ENCODE measurements at places on chromosomes 5 and 9.

GRCh38 chr5:118529361-118530144 lies 458.8 kb downstream of the DTWD2 start:
- no peak for DNase-seq

- DNase-seq: no peak
Observed at GRCh38 chr5:127254729-127255284, 35.8 kb upstream of the MEGF10 start.

DNA sequence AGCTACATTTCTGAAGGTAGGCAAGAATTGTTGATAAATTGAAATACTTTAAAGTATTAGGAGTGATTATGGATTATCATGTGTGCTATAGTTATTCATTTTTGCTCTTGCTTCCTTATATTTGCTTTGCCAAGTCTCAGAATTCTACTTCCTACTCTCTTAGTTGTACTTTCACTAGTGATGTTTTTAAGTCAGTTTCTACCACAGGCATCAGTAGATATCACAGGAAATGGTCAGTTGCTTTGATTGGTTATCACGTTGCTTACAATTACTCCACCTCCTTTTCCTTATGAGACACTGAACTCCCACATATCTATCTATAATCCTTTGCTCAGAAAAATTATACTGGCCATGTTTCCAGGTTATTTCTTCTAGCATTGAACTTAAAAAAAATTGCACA lies 472.8 kb downstream of the DMRTA1 start:
- no peak for DNase-seq

DNA sequence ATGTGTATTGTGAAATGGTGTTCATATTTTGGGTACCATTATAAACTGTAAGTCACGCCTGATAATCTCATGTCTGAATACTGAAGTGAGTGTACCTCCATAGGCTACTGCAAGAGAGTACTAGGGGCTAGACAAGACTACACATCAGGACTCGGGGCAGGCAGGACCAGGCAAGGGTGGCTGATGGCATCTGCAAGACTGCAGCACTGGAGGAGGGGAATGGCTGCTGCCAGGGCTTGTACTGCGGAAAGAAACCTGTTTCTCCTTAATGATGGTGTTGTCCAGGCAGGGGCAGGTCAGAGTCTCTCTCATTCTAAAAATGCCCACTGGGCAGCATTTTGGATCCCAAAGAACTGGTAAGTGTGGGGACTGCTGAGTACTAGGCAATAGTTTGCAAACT lies 172.5 kb downstream of the RAB3C start:
- no peak for DNase-seq

- no peak for DNase-seq
Observed at GRCh38 chr5:110916381-110917049, 155.0 kb upstream of the TSLP start.

DNA sequence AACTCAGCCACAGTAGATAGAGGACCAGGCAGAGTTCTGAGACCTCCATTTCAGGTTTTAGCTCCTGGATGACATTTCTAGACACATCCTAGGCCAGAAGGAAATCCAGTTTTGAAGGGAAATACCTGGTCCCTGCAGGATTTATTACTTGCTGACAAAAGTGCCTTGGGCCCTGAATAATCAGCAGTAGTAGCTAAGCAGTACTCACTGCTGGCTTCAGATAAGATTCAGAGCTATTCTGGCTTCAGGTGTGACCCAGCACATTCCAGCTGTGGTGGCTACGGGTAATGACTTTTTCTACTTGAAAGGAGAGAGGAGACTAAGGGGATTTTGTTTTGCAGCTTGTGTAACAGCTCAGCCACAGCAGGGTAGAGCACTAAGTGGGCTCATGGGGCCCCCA lies 34.0 kb downstream of the NDUFAF2 start:
- no peak for DNase-seq

GRCh38 chr5:72144762-72145161 lies 37.5 kb downstream of the MAP1B start:
- DNase-seq: no peak

GRCh38 chr9:33256236-33256635 lies 8.3 kb downstream of the BAG1 start:
- DNase-seq: no peak

DNA sequence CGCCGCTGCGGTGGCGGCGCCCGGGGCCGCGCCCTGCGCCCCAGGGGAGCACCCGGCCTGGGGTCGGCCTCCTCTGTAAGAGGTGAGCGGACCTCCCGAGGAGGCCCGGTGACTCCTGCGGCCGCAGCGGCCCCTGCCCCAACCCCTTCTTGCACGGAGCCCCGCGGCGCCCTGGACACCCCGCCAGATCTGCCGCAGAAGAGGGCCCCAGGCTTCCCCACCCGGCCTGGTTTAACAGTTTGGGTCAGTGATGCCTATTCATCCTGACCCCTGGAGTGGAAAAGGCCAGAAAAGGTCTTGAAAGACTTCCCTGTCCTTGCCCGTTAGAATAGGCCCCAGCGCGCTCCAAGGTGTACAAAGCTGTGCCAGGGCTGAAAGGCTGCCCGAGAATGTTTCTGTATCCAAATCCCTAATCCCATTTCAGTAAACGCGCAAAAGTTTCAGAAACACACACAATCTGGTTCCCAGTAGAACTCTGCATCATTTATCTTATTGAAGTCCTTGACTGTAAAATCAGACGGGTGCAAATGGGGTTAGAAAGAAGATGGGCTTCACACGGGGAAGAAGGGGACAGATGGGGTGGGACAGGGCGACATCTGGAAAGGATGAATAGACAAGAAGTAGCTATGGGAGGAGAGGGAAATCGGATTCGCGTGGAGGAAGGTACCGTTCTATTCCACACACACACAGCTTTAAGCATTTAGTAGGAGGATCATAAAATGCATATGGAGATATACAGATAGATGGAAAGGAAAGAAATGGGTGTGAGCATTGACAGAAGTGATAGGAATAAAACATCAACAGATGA lies 1.1 kb upstream of the SSBP2 start:
- DNase-seq: no peak

DNA sequence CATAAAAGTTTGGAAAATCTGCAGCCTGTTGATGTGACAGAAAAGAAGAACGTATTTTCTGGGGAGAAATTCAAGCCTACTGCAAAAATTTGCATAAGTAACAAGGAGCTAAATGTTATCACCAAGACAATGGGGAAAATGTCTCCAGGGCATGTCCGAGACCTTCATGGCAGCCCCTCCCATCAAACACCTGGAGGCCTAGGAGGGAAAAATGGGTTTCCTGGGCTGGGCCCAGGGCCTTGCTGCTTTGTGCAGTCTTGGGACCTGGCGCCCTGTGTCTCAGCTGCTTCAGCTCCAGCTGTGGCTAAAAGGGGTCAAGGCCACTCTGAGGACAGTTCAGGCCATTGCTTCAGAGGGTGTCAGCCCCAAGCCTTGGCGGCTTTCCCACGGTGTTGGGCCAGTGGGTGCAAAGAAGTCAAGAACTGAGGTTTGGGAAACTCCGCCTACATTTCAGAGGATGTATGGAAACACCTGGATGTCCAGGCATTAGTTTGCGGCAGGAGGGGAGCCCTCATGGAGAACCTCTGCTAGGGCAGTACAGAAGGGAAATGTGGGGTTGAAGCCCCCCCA lies 13.1 kb downstream of the CERT1 start:
- no peak for DNase-seq

- no peak for DNase-seq
Observed at GRCh38 chr5:144538845-144539244, 368.2 kb downstream of the KCTD16 start.

DNA sequence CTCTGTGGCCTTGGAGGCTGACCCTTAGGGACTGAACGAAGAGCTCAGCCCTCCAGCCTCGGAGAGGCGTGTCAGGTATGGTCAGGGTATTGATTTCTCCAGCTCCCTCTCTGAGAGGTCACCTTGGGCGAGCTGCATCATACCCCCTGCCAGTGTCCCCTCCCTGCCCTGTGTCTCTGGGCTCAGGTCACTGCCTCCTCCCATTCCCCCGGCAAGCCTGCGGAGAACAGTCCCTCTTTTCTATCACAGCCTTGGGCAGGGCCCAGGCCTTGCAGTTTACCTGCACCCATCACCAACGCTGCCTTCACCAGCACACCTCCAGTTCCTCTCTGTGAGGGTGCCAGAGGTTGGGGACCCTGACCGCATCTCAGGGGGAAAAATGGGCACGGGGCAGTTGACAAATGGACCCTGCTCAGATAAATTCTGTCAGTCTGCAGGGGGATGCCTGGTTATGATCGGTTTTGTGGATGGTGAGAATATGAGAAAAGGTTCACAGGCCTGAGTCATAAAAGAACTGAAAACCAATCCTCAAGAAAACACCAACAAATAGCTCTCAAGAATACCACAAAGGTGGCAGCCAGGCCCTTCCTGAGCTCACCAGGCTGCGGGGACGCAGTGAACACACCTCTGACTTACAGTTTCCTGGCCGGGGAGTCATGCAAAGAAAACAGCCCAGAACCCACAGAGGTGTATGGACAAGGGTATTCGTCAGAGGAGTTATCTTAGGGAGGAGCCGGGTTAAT lies 24.7 kb upstream of the RXRA start:
- DNase-seq: no peak

- DNase-seq: no peak
Observed at GRCh38 chr5:120843390-120843980, 379.4 kb downstream of the PRR16 start.

DNA sequence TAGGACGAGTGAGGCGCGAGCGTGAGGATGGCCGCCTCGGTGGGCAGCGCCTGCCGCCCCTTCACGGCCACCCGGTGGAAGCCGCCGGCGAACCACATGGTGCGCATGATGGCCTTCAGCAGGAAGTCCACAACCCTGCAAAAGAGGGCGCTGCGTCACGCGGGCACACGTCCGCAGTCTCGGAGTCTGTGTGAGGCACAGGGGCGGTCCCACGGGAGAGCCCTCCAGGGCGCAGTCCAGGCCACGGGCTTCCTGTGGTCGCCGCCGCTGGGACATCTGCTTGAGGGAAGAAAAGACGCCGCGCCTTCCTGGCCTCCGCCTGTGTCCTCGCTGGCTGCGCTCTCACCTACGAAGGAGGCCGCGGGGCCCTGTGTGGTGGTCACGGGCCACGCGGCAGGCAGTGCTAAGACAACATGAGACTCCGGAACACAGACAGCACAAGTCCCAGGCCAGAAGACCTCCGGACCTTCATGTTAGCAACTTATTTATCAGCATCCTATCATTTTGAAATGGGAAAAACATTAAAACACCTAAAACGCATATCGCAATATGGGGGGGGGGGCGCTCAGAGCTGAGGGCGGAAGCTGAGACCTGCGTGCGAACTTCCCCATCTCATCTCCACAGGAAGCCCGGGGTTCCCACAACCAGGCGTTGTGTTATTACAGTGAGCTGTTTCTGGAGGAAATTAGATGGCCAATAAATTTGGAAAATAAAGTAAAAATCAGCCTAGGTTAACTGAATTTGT lies 28.8 kb downstream of the LPCAT1 start:
- no peak for DNase-seq

DNA sequence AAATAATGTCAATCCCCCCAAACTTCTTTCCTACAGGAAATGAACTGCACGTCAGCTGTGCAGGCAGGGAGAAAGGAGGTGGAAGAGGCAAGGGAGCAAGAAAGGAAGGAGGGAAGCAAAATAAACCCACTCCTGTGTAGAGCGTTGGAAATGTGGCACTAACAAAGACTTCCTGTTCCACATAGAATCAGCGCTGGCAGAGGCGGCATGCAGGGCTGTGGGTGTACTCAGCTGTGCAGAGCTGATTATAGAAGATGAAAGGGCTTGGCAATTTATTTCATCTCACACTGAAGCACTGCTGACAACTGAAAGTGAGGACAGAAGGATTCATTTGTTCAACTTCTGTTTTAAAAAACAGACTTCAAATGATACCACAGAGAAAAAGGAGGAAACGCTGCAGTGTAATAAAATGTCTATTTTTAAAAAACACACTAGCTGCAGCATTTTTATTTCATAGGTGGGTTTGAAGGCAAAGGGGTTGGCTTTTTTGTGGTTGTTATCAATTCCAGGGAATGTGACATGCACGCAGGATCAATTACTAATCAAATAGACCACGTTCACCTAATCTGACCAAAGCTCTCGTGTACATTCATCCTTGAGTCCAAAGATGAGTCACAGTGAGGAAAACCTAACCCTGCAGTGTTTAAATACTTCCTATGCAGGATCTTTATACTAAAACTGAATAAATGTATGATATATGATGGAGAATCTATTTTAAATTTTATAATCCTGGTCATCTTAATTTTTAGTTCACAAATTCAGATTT lies 583.5 kb downstream of the ZNF608 start:
- DNase-seq: peak; percentile 27

DNA sequence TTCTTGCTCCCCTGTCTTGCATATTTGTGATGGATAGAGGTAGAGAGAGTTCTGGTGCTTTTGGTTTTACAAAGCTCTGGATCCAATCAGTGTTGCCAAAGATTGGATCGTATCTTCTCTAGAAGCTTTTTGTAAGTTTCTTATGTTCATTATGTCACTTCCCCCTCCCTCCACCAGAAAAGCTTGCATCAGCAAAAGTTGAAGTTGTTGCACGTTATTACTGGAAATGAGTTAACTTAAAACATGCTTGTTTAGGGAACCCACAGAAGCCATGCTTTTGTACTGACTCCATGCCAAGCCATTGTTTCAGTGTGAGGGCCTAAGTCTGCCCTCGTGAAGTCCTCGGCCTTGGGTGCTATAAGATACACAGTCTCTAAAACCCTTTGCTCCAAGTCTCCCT lies 186.5 kb downstream of the ERCC6L2 start:
- DNase-seq: no peak

DNA sequence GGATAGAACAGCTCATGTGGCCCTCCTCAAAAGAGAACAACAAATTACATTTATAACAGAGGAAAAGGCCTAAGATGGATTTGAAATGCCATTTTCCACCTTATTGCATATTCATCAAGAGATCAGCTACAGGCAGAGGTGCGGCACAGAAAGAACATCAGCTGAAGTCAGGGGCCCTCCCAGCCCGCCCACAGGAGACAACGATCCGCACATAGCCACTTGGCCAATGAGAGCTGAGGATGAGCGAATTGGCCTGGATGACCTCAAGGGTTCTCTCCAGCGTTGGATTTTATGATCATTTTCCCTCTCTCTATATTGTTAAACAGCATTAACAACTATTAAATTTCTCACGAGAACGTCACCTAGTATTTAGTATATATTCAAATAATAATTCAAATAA lies 97.6 kb downstream of the GNAQ start:
- no peak for DNase-seq

GRCh38 chr9:13555516-13555915 lies 276.0 kb upstream of the MPDZ start:
- peak; percentile 68 for DNase-seq

- no peak for DNase-seq
Observed at GRCh38 chr5:144548936-144549335, 378.3 kb downstream of the KCTD16 start.

DNA sequence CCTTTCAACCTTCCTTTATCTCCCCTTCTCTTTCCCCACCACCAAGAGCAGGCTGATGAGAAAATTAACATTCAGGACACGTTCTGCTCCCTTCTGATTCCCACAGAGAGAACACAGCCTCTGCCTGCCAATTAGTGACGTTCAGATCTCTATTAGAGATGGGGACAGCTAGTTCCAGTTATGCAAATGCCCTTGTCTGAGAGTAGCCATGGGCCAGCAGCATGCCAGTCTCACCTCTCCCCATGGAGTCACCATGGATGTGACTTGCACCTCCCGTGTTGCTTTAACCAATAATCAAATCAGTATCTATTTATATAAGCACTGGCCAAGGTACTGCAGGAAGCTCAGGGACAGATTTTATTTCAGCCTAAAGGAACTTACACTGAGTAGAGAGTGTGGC lies 61.3 kb downstream of the KCNIP1 start:
- no peak for DNase-seq

GRCh38 chr5:151413800-151414199 lies 33.6 kb upstream of the SLC36A1 start:
- no peak for DNase-seq
